Activated naive CD4-positive, alpha-beta T cell treated with anti-CD3 and anti-CD28 coated beads for 36 hours (primary cell): ENCODE measurements at places on chromosomes 3 and 15. TPM values are rescaled to one million over a fixed set of nuclear protein-coding genes. Genes with fewer than 3 reads are reported as not detected.

HTR3E gene
- total RNA-seq = not detected

A4GNT gene
- total RNA-seq = not detected

ITIH1 gene
- total RNA-seq = not detected

CX3CR1 gene
- not detected for total RNA-seq

IQCF5 gene
- not detected for total RNA-seq

ADPRH gene
- 2.6 TPM for total RNA-seq

LRRIQ4 gene
- 0.12 TPM for total RNA-seq

TMA7 gene
- 319 TPM for total RNA-seq

MKRN2OS gene
- total RNA-seq = not detected

CCDC39 gene
- total RNA-seq = not detected

MFGE8 gene
- 28.2 TPM for total RNA-seq

GOLGA6L4 gene
- total RNA-seq = 0.37 TPM

ZMYND10 gene
- total RNA-seq = 0.54 TPM

UPK1B gene
- not detected for total RNA-seq

CADM2 gene
- total RNA-seq = not detected

C3orf52 gene
- 3.1 TPM for total RNA-seq

CDHR4 gene
- not detected for total RNA-seq

OR5H2 gene
- not detected for total RNA-seq

GOLGA8S gene
- total RNA-seq = 0.05 TPM

AADACL2 gene
- not detected for total RNA-seq

C3orf22 gene
- not detected for total RNA-seq

ALDH1A3 gene
- not detected for total RNA-seq

CXCR6 gene
- total RNA-seq = 0.30 TPM

PPM1L gene
- total RNA-seq = 2.1 TPM

AAGAB gene
- total RNA-seq = 48.8 TPM

GOLIM4 gene
- total RNA-seq = 0.98 TPM

SPATA12 gene
- total RNA-seq = not detected

DZIP1L gene
- not detected for total RNA-seq

STX19 gene
- total RNA-seq = not detected

IGSF11 gene
- 0.12 TPM for total RNA-seq

ARGFX gene
- total RNA-seq = not detected
